ENCODE measurements at places on chromosomes 2 and 18.

GRCh38 chr2:45919711-45920111, 268.2 kb downstream of the PRKCE start:
- DNase-seq: no peak

DNA sequence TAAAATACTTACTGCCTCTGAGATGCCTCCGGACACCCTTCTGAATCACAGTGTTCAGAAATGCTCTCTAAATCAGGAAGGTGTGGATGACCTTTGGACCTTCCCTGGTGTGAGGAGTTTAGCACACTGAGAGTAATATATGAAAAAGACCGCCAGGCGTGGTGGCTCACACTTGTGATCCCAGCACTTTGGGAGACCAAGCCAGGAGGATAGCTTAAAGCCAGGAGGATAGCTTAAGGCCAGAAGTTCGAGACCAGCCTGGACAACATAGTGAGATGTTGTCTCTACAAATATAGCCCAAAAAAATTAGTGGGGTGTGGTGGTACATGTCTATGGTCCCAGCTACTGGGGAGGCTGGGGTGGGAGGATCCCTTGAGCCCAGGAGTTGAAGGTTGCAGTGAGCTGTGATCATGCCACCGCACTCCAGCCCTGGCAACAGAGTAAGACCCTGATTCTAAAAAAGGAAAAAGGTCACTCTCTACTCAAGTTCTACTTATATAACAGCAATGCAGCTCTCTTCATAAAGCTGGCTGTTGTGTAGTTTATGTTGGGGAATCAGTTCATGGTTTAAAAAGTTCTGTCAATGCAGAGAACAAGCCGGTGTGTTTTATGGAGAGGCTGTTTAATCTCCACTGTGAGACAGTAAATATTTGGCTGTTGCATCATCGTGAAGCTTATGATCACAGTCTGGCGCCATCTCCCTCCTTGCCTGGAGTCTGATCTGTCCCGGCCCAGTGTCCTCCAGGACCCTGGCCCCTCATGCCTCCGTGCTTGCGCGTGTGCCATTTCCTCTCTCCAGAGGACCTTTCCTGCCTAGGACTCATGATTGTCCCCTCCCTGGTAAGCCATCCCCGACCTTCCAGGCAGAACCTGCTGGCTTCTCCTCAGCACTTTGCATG, 184.5 kb downstream of the FAM210A start:
- DNase-seq: no peak

GRCh38 chr2:37858400-37858711, 66.7 kb upstream of the RMDN2 start:
- DNase-seq: no peak

GRCh38 chr2:232286001-232286868, 92.3 kb upstream of the ALPP start:
- DNase-seq: no peak

DNA sequence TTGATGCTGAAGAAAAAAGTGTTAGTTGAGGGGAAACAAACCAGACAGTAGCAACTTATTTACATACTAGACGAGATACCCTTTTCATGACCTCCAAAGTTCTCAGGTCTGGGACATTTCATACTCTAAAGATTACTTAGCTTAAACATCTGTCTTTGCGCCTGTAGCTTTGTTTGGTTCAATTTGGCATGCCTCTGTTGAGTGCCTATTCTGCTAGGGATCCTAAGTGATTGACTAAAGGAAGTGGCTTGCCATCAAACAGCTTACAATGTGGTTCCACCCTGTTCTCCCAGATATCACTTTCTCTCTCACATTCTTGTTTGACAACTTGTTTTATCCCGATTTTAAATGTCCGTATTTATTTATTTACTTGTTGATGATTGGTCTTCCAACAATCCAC, 488.8 kb downstream of the PARD3B start:
- DNase-seq: no peak

- peak; percentile 13 for DNase-seq
Measured at GRCh38 chr2:73156539-73157124, 43.9 kb upstream of the RAB11FIP5 start.

GRCh38 chr2:60460577-60461420, 92.7 kb downstream of the BCL11A start:
- no peak for DNase-seq

DNA sequence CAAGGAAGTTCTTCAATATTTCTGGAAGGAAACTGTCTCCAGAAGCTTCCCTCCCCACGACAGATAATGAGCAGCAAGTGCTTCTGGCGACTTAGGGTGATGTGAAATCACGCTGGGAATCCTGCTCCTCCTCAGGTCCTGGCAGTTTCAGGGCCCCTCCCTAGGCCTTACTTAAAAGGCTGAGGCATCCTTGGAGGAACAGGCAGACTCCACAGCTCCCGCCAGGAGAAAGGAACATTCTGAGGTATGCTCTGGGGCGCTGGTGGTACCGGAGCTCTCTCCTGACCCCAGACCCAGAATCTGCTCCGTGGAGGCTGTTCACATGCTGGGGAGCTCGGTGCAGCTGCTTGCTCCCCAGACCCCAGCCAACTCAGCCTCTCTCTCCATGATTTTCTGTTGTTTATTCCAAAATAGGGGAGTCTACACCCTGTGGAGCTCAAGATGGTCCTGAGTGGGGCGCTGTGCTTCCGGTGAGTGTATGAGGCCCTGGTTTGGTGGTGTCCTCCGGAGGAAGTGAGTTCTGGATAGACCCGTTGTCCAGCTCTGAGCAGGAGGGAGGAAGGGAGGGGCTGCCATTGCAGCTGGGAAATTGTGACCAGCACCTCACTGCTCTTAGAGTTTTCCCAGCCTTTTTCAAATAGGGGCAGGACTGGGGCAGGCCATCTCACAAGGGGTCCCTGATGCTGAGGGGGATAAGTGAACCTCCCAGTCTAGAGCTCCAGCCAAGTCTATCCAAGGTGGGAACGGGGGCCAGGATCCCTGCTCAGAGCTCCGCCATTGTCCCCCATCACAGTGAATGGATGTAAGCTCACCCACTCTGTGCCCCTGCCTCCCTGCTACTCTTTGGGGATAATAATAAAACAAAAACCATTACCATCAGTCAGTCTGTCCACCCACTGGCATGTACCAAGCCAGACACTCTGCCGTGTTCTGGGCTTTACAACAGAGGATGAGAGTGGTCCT, at the start of gene IL36RN:
Gene IL36RN, plus strand, starts transcription at position 201 of the 963 bp plus-strand sequence. Its CDS starts 241 bp downstream, at position 442.
- DNase-seq: no peak

- no peak for DNase-seq
Measured at GRCh38 chr18:21129566-21130216, 18.1 kb upstream of the ROCK1 start.

GRCh38 chr2:75503048-75503607, 57.6 kb downstream of the EVA1A start:
- DNase-seq: no peak

- no peak for DNase-seq
Measured at GRCh38 chr18:74446631-74447403, 10.3 kb downstream of the DIPK1C start.

DNA sequence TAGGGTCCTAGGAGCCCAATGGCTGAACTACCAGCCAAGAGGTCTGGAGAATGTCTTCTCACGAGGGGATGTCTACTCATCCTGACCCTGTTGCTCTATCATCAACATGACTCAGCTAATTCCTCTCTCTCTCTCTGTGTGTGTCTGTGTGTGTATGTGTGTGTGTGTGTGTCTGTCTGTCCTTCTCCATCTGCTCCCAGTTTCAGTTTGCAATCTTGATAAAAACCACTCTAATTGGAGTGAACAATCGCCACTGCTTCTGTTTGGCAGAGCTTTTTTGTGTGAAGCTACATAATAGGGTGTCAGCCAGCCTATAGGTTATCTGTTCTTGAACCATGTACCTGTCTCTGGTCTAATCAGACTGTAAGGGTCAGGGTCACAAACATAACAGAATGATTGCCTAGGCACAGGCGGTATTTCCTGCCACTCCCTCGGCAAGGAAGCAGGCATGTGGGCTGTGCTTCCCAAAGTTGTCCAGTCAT, 219.8 kb downstream of the SH3BP4 start:
- DNase-seq: no peak

- DNase-seq: no peak
Measured at GRCh38 chr18:74255131-74255616, 36.6 kb downstream of the CYB5A start.

GRCh38 chr2:15730545-15731212, 139.0 kb downstream of the DDX1 start:
- DNase-seq: peak; percentile 9

DNA sequence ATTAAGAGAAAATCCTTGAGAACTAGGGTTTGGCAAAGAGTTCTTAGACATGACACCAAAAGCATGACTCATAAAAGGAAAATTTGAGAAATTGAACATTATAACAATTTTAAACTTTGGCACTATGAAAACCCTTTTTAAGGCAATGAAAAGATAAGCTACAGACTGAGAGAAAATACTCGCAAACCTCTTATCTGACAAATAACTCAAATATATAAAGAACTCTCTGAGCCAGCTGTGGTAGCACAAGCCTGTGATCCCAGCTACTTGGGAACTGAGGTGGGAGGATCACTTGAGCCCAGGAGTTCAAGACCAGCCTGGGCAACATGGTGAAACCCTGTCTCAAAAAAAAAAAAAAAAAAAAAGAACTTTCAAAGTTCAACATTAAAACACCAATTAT, 70.5 kb downstream of the FAM168B start:
- DNase-seq: no peak

DNA sequence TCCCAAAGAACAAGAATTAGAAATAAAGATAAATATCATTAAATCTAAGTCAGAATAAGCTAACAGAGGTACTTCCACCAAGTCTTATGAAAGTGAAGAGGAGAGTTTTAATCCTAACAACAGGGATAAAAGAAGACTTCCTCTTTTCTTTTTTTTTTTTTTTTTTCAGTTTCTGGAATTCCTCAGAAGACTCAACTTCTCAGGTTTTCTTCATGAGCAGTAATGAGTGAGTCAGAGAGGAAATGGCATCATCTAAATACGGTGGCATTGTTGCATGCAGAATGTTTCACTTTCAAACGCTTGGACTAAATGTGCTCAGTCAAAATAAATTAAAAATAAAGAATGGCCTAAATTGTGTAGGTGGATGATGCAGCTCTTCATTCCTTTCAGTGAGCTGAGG, 45.6 kb upstream of the ARHGAP15 start:
- no peak for DNase-seq

GRCh38 chr18:56721031-56721430, 69.9 kb downstream of the WDR7 start:
- DNase-seq: no peak

GRCh38 chr2:200336980-200337615, 30.6 kb downstream of the SPATS2L start:
- DNase-seq: no peak

GRCh38 chr18:78507217-78507616, 472.4 kb upstream of the SALL3 start:
- no peak for DNase-seq

GRCh38 chr2:127043367-127044164, 63.4 kb downstream of the BIN1 start:
- DNase-seq: no peak

DNA sequence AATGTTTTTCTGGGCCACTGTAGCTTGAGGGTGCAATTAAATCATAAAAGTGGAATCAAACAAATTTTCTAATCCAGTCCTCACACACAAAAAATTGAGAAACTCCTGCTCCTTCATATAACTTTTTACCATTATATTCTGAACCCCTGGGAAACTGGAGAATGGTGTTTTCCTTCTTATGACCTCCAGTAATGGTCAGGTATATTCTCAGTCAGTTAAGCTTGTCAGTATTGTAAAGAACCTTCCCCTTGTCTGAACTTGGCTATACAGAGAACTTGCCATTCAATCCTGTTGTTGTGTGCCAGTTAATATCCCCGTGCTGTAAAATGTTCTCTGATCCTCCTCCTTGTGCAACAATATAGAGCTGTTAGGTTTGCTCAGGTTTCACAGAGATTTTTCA, 39.5 kb downstream of the ZNF804A start:
- no peak for DNase-seq

DNA sequence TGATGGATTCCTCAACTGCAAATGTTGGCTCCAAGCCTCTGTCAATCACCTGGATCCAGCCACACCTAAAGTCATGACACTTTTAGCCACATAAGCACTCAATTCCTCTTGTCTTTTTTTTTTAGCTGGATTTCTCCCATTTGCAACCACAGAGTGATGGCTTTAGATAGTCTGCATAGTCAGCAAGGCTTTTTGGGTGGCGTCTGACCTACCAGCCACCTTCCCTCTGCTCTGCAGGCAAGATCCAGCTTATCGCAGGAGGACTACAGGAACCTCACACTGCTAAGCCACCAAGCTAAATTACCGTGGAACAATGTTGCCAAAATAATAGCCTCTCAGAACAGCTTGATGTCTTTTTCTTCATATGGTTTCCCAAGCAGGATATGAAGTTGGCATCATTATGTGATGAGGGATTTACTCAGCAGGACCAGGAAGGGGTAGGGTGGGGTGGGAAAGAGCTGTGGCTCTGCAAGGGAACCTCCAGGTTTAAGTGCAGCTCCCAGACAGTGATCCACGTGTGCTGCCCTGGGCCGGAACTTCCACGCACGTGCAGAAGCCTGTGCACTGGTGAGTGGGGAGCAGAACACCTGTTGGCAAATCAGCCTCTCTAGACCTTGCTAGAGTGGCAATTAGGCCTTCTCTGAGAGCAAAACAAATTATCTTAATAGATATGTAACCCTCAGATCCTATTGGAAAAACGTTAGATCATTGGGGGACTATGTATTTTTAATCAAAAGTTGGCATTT, 170.6 kb upstream of the NCK2 start:
- no peak for DNase-seq
